OCI-M1 (cell line): ENCODE measurements at places on chromosomes 4 and X.

- DNase-seq, result no peak
These were observed 24.5 kb downstream of the FLNA start for GRCh38 chrX:154349979-154350378.

DNA sequence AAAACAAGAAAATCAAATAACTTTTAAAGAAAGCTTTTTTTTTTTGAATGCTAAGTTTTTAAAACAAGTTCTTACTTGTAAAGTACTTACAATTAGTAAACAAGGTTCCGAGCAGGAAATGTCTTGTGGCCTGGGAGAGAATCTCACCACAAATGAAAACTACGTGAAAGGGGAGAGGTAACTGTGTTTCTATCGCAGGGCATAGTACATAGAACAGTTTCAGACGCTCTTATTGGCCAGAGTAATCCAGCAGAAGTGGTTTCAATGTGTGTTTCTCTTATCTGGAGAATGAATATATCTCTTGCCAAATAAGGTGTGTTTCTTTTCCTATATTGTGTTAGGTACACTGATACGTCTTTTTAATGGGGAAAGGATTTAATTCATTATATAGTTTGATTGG is at the start of gene PLAC8:
Gene PLAC8 (minus strand): TSS at position 154 of the 400 bp plus-strand sequence. CDS start 6,808 bp downstream, outside the sequence.
- peak; percentile 74 for DNase-seq

DNA sequence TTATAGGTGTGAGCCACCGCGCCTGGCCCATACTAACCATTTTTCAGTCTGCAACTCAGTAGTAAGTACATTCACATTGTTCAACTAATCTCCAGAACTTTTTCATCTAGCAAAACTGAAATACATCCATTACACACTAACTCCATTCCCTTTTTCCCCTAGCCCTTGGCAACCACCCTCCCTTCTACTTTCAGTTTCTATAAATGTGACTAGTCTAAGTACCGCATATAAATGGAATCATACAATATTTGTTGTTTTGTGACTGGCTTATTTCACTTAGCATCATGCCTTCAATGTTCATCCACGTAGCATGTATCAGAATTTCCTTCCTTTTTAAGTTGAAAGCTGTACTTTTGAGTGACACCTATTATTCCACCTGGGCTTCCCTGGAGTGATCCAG is 44.6 kb upstream of the SETD7 start:
- DNase-seq, result no peak

- no peak for DNase-seq
These were observed 9.9 kb downstream of the BCAP31 start for GRCh38 chrX:153714256-153714655.

GRCh38 chr4:6769233-6769988 is 13.1 kb upstream of the KIAA0232 start:
- DNase-seq, result no peak

- DNase-seq, result no peak
These were observed 141.8 kb downstream of the SMIM20 start for GRCh38 chr4:26055855-26056254.

DNA sequence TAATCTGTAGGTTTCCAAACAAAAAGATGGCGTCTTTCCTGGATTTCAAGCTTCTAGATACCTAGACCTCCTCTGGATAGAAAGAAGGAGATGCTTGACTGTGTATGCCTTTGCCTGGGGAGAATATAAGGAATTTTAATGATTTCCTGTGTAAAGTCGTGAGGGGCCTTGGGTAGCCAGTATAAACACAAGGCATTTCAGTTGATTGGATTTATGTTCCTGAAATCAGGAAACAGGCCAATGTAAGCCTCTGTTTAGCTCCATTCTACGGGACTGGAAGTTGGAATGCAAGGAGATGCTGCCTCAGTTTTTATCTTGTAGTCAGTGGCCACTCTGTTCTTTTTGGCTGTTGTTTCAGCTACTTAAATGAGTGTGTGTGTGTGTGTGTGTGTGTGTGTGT is 137.2 kb downstream of the GUCY2F start:
- no peak for DNase-seq

DNA sequence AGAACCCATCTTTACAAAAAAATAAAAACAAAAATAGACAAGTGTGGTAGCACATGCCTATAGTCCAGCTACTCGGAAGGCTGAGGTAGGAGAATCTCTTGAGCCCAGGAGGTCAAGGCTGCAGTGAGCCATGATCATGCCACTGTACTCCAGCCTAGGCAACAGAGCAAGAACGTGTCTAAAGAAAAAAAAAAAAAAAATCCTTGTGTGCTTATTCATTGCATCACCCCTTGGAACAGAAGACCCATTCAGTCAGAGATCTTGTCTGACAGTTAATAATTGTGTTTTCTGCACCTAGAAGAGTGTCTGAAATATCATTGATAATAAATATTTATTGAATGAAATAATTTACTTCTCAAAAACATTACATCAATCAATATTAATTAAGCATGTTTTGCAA is 97.4 kb upstream of the TBL1X start:
- DNase-seq, result no peak

DNA sequence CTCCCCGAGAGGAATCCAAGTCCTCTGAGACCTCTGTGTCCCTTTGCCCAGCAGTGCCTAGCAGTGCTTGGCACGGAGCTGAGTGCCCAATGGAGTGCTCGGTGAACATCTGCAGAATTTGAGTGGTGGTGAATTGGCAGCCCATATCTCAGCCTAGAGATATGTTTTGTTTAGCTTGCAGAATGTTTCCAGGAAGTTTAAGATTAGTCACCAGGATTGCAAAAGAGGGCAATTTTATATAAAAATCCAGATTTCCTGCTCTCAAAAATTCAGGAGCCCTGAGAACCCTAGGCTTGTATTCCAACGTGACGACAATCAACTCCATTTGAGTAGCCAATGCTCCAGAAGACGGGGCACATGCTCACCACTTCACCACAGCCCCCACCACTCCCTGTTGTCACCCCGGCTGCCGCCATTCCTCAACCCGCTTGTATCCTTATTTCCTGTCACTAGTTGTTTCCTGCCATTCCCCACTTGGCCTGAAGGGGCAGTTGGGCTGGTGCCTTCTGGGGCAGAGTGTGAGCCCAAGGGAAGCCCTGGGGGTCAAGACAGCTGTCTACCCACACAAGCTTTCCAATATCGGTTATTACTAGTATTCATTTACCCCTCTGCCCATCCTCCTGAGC is 116.9 kb downstream of the EFNB1 start:
- peak; percentile 10 for DNase-seq

GRCh38 chr4:26558166-26558895 is 25.6 kb upstream of the TBC1D19 start:
- DNase-seq, result no peak

DNA sequence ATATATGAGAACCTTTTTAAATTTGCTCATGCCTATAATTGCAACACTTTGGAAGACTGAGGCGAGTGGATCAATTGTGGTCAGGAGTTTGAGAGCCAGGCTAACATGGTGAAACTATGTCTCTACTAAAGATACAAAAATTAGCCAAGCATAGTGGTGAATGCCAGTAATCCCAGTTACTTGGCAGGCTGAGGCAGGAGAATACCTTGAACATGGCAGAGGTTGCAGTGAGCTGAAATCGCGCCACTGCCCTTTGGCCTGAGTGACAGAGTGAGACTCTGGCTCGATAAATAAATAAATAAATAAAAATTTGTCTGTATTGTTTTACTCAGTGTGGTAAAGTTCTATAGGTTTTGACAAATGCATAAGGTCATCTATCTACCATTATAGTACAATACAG is 218.2 kb downstream of the ZC4H2 start:
- DNase-seq, result no peak

GRCh38 chrX:55668084-55668483 is 44.9 kb downstream of the FOXR2 start:
- DNase-seq, result no peak

DNA sequence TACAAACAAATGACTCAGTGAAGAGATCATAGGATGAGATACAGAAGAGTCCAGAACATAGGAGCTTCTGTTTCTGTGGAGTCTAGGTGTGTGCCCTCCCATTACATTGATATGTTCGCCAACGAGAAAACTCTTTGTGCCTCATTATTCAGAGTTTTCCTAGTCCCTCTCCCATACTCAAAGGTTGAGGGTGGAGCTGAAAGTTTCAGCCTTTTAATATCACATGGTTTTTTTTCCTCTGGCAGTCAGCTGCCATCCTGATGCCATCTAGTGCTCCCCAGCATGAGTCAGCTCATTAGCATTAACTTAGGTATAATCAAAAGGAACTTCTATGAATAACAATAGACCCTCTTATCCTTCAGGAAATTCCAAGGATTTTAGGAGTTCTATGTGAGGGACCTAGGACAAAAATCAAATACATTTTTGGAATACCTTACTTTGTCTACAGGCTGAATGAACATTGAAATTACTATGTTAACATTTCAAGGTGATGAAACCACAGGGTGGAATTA is 559.6 kb upstream of the AMOT start:
- no peak for DNase-seq

DNA sequence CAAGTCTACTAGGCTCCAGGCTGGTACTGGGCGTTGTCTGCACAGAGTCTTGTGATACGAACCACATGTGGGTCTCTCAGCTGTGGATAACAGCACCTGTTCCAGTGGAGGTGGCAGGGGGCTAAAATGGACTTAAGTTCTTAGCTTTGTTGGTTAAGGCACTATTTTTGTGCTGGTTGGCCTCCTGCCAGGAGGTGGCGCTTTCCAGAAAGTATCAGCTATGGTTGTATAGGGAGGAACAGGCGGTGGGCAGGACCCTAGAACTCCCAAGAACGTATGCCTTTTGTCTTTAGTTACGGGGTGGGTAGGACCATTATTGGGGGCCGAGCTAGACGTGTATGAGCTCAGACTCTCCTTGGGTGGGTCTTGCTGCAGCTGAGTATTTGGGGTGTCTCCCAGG is 1138.4 kb downstream of the PCDH19 start:
- no peak for DNase-seq

- DNase-seq, result peak; percentile 54
These were observed 179.1 kb upstream of the NDST4 start for GRCh38 chr4:115292320-115293092.

- no peak for DNase-seq
These were observed 55.5 kb downstream of the LEF1 start for GRCh38 chr4:108113229-108113628.

DNA sequence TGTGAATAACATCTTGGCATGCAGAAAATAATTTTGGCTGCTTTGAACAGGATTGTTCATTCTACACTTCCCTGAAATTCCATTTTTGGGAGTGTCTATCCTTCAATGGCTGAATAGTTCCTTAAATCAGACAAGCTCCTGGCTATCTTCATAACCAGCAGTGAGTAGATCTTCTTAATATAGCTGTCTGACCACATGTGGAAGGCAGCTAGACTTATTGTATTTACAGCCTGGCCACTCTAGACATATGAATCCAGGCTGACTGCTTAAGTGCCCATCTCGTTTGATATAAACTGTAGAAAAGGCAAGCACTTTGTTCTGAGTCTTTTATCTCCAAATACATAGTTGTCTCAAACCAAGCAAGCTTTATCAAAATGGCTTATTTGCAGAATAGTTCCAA is 40.0 kb downstream of the PWWP3B start:
- peak; percentile 38 for DNase-seq

GRCh38 chr4:186297013-186297645 is 31.1 kb downstream of the F11 start:
- peak; percentile 79 for DNase-seq

- peak; percentile 81 for DNase-seq
These were observed 25.7 kb upstream of the MND1 start for GRCh38 chr4:153318696-153319320.

- DNase-seq, result no peak
These were observed 253.3 kb downstream of the CENPC start for GRCh38 chr4:67292045-67292444.

GRCh38 chr4:114615435-114615834 is 16.8 kb downstream of the UGT8 start:
- DNase-seq, result no peak

DNA sequence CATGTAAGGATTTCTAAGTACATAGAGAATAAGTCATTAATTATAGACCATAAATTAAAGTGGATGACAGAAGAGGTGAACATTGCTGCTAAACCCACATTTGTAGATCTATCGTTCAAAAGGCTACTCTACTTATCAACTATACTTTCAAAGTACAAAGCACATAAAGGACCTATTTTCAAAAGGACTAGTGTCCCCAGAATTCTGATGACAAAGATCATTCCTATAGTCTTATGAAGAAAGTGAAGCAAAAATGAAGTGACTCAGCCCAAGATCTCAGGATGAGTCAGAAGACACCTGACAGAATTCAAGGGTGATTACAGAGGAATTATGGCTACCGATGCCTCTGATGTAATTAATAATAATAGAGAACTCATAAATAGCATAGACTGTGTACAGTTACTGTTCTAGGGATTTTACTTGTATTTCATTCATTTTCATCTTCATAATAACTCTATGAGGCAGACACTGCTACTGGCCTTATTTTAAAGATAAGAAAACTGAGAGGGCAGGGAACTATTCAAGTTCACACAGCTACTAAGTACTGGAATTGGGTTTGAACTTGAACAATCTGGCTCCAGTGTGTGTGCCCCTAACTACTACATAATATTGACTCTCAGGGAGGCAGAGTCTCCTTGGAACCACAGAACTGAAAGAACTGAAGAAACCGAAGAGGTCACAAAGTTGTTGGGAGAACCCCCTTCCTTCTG is 17.1 kb downstream of the USP46 start:
- peak; percentile 6 for DNase-seq

DNA sequence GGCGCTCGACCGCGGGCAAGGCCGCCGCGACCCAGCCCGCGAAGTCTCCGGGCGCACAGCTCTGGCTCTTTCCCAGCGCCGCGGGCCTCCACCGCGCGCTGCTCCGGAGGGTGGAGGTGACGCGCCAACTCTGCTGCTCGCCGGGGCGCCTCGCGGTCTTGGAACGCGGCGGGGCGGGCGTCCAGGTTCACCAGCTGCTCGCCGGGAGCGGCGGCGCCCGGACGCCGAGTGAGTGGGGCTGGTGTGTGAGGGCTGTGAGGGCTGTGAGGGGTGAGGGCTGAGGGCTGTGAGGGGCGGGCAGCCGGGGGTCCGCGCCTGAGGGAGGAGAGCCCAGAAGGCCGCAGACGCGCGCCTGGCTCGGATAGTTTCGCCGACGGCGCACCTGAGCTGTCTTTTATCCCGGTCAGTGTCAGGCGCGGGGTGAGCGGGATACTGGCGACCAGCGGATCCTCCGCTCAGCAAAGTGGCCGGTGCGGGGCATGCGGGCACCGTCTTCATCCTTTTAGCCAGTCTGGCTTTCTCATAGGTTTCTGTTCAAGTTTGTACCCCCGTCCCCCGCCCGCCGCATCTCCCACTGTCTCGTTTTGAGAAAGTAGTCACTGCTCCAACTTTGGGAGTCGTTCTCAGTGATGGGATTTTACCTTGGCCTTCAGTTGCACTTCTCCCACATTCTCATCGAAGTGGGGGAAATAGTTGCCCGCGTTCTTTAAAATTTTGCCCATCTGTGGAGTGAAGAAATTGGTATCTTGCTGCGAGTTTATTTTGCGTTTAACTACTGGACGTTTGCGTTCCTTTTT is 586 bp downstream of the HERC5 start:
- DNase-seq, result peak; percentile 38

DNA sequence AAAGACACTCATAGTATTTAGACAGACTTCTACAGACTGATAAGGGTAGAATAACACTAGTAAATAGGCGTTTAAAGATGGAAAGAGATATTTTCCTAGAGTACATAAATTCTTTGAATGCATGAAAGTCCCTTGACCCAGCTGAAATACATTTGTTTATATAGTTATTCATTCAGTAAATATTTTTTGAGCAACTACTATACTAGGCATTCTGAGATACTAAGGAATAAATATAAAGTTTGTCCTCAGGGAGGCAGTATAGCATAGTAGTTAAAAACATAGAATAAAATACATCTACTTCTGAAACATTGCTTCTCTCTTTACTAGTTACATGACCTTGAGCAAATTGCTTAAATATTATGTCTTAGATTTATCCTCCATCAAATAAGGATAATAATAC is 27.4 kb downstream of the HMGN5 start:
- peak; percentile 58 for DNase-seq

- no peak for DNase-seq
These were observed 902.1 kb upstream of the LCORL start for GRCh38 chr4:18923496-18924161.
